ENCODE measurements at places on chromosomes 13 and 19.
A peak's percentile ranks its signal among the peaks of the same experiment; 100 is the strongest.

DNA sequence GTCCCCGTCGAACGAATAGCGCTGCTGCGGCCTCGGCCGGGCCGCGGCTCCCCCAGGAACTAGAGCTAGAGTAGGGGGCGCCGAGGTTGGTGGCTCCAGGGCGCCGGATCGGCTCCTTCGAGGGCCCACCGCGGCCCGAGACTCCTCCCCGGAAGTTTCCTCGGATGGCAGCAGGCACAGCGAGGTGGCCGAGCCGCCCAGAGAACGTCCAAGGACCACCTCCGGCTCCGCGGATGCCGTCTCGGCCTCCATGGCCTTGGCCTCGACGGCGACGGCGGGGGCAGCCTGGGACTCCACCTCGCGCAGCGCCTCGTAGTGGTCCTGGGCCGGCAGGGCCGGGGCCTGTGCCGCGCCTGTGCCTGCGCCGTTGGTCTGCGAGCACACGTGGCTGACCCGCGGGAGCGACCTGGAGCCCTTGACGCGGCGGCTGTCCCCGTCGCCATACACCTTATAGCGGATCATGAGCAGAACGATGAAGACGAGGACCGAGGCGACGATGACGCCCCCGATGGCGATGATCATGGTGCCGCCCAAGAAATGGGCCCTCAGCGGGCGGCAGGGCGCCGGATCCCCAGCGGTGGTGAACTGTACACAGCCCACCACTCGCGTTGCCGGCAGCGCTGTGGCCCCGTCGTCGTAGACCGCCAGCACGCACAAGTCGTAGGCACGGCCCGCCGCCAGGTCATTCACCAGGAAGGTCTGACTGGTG, 11.8 kb downstream of the IFNL1 start:
- DNase-seq, result no peak

- DNase-seq, result no peak
Observed at GRCh38 chr13:44159633-44160279, 213.9 kb upstream of the SERP2 start.

- no peak for DNase-seq
Observed at GRCh38 chr19:18446811-18447359, 9.0 kb upstream of the ISYNA1 start.

- DNase-seq, result no peak
Observed at GRCh38 chr19:45664575-45664974, 3.4 kb upstream of the GIPR start.

DNA sequence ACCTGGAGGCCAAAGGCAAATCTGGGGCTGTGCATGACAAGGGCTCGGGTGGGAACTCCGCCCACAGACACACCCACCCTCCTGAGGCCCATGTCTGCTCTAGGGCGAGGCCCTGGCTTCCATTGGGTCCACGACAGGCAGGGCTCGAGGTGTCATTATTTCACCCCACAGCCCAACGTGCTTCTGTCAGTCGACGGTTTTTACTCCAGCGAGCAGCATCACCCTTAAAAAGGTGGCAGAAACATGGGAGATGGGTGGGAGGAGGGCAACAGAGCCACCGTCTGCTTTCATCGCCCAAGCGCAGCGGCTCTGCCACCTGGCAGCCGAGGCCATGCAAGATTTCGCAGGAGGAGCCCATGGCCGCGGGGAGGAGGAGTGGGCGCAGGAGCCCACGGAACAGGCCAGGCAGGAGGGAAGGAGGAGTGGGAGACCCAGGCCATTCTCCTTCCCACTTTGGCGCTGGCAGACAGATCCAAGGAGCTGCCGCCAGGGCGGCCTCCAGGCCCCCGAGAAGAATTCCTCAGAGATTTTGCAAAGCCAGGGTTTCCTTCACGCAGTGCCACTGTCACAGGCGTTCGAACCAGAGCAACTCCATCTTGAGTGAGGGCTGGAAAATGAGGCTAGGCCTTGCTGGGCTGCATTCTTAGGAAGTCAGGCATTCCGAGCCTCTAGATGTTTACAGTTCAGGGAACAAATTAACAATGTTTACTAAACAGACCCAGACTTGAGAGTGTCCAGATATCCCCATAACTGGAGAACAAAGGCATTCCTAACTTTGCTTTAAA, 49.3 kb upstream of the TUBGCP3 start:
- no peak for DNase-seq

GRCh38 chr19:40089462-40089861, 1.3 kb downstream of the ZNF780A start:
- no peak for DNase-seq

DNA sequence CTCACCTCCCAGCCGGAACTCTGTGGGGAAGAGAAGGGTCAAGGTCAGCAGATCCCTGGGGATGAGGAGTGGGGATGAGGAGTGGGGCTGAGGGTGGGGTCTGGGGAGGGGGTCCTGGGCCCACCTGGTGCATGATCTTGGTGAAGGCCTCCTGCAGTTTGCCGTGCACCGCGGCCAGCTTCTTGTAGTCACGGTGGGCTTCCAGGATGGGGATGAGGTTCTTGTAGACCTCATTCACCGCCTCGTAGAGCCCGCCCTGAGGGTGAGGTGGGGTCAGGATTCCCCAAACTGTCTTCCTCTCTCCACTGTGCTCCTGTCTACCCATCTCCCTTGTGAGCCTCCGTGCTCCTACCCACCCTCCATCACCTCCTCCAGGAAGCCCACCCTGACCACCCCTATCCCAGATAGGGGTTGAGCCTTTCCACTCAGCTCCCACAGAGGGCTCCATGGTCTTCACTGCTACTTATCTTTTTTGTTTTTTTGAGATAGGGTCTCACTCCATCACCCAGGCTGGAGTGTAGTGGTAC, 6.8 kb upstream of the KANK2 start:
- DNase-seq, result no peak

- no peak for DNase-seq
Observed at GRCh38 chr19:40739871-40740703, 10.2 kb downstream of the ACTMAP start.

- peak; percentile 38 for DNase-seq
Observed at GRCh38 chr19:51365211-51365964, 800 bp downstream of the ETFB start.

GRCh38 chr19:49059053-49059452, 1.5 kb upstream of the CGB7 start:
- no peak for DNase-seq

DNA sequence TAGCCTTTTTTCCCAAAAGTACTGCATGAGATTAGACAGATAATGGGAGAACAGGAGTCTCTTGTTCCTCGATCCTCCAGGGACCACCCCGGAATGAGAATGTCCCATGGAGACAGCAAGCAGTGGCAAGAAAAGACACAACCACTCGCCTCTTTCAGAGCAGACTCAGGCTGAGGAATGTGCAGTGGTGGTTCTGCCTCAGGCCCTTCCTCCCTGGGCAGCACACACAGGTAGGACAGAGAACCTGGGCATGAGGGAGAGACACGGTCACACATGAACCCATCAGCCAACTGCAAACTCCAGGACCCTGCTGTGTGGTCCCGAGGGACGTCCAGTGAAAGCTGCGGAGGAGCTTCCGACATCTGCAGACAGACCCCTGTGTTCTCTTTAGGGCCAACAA, 31.0 kb downstream of the CRYL1 start:
- DNase-seq, result no peak

DNA sequence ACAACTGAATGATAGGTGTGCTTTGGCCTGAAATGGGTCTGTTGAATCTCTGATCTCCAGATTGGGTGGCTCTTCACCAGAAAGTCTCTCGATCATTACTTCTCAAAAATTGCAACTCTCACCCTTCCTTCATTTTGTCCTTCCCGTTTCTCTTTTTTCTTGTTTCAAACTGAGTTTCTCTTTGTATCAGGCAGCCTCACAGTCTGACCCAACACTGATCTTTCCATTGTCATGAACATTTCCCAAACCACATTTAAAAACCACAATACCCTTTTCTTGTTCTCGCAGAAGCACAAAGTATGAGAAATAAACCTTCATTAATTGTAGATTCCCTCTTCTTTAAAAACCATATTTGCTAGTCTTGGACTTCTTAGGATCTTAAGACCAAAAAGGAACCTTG, 33.6 kb upstream of the HMGB1 start:
- no peak for DNase-seq

- DNase-seq, result peak; percentile 77
Observed at GRCh38 chr19:40974633-40975037, 16.4 kb upstream of the CYP2B6 start.

DNA sequence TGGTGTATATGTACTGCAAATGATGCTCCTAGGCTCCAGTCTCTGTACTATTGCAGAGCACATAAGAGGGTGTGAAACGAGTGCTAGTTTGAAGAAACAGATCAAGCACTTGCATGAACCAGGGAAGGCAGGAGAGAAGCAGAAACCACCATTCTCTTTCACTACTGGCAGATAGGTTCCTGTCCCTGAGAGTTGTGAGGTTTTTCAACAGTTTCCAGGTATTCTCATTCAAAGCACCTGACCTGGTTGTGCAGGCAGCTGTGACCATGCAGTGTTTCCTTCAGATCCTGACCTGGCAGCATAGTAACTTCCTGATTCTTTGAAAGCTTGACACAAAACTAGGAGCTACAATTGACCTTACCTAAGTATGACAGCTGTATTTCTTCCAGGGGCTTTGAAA, 164.9 kb downstream of the UFM1 start:
- DNase-seq, result no peak

- DNase-seq, result no peak
Observed at GRCh38 chr13:21065686-21066085, 4.3 kb upstream of the LATS2 start.

- no peak for DNase-seq
Observed at GRCh38 chr19:867301-867793, 7.9 kb downstream of the CFD start.

- no peak for DNase-seq
Observed at GRCh38 chr13:93289842-93290241, 63.2 kb downstream of the GPC6 start.

DNA sequence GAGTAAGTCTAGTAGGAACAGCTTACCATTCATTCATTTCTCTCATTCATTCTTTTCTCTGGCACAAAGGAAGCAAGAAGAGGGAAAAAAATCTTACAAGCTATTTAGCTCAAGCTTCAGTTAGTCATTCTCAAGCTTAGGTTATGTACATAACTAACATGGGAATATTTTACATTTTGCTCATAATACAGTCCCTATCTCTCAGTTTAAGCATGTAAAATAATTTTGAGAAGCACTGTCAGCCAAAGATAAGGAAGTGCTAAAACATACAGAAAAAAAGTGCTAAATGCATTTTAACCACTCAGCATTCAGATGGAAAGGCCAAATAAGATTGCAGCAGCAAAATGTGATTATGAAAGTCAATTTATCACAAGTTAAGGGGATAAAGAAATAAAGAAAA, 7.9 kb downstream of the RBM26 start:
- no peak for DNase-seq

GRCh38 chr13:27295096-27295495, 24.5 kb downstream of the RASL11A start:
- no peak for DNase-seq

DNA sequence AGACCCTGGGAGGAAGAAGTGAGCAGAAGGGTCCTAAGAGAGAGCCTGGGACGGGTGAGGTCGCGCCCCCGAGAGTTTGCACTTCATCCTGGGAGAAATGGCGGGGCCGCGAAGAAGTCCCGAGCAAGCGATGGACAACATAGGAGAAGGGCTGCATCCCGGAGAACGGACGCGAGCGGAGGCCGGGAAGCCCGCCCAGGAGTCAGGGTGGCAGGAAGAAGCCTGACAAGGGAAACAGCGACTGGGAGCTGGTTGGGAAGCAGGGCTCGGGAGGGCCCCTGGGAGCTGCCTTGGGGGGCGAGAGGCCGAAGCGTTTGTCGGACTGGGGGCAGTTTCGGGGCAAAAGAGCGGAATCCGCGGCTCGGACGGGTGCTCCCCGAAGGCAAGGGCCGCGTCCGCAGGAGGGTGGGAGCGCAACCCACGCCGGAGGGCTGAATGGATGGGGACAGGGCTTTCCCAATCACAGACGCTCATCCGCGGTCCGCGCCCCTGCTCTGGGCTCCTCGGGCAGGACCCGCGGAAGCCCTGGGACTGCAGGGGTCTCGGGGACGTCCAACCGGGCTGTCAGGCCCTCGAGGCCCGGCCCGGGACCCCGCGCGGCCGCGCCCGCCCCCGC, 469 bp downstream of the ABHD17A start:
- DNase-seq, result no peak

GRCh38 chr13:53694814-53695532, 666.4 kb downstream of the OLFM4 start:
- no peak for DNase-seq

- no peak for DNase-seq
Observed at GRCh38 chr13:93714171-93714570, 487.6 kb downstream of the GPC6 start.

DNA sequence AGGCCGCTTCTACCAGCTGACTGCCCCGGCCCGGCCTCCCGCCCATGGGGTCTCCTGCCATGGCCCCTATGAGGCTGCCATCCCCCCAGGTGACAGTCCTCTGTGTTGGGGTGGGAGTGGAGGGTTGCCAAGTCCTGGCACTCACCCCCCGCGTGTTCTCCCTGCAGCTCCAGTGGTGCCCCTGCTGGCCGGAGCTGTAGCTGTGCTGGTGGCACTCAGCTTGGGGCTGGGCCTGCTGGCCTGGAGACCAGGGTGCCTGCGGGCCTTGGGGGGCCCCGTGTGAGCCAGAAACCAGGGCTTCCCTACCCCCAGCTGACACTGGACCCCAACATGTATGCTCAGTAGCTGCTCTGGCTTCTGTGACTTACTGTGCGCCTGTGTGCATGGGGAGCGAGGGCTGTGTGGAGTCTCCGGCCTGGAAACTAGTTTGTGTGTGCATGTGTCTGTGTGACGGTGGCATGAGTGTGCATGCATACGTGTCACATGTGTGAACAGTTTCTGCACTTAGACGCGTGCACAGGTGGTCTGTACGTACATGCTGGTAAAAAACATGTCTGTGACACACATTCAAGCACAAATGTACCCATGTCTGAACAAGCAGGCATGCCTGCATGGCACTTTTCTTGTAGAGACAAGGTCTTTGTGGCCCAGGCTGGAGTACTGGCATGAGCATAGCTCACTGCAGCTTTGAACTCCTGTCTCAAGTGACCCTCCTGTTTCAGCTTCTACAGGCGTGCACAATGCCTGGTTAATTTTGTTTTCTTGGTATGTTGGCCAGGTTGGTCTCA, 4.9 kb downstream of the ACP4 start:
- peak; percentile 63 for DNase-seq

DNA sequence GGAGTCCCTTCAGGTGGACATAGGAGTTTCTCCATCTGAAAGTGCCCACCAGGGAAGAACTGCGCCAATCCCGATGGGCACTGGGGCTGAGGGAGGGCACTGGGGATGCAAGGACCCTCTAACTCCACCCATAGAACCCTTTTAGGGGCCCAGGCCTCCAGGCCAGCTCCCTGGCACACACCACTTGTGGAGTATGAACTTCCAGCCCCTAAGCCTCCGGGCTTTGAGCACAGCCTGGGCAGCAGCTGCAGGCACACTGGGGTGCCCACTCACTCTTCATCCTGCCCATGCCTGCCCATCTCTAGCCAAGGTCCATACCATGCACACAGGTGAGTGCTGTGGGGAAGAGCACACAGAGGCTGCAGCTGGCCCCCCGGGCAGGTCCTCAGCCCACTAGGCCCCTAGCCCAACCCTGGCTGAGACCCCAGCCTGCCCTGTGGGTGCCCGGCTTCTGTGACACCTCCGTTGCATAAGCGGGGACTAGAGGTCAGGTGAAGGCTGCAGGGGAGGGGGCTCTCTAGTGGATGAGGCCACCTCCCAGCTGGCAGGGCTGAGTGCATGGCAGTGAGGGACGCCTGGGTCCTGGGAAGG, 14.6 kb upstream of the SLC7A10 start:
- no peak for DNase-seq

Data from activated CD4-positive, alpha-beta T cell treated with anti-CD3 and anti-CD28 coated beads, Interleukin-10, Interleukin-2, amounts not matched to agents 100 ng/mL and 50 ng/mL, durations not matched to agents 16 hours and 8 hours (primary cell).